ENCODE measurements at places on chromosomes 4 and X.

- no peak for DNase-seq
These were observed 75.8 kb upstream of the IL13RA2 start for GRCh38 chrX:115093191-115093590.

- no peak for DNase-seq
These were observed 33.2 kb upstream of the MSANTD1 start for GRCh38 chr4:3215733-3216132.

GRCh38 chr4:111064342-111064993 lies 441.6 kb upstream of the PITX2 start:
- DNase-seq: peak; percentile 69

DNA sequence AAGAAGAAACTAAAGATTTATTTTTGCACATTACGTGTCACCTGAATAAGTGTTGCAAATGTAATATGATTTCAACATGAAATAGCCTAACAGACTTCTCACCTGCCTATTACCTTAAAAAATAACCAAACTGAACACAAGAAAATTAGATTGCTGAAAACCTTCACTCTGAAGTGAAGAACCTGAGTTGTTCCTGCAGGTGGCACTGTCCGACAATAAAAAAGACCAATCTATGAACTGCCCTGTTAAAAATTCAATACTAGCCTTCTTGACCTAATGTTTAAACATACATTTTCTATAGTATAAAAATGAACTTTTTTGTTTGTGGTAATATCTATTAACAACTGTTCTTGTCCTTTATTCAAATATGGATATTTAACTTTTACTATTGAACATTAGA lies 69.2 kb upstream of the PNPLA4 start:
- DNase-seq: peak; percentile 0

GRCh38 chr4:55736605-55737183 lies 82.9 kb upstream of the EXOC1L start:
- no peak for DNase-seq

GRCh38 chr4:122205687-122206086 lies 53.6 kb downstream of the BLTP1 start:
- DNase-seq: no peak

DNA sequence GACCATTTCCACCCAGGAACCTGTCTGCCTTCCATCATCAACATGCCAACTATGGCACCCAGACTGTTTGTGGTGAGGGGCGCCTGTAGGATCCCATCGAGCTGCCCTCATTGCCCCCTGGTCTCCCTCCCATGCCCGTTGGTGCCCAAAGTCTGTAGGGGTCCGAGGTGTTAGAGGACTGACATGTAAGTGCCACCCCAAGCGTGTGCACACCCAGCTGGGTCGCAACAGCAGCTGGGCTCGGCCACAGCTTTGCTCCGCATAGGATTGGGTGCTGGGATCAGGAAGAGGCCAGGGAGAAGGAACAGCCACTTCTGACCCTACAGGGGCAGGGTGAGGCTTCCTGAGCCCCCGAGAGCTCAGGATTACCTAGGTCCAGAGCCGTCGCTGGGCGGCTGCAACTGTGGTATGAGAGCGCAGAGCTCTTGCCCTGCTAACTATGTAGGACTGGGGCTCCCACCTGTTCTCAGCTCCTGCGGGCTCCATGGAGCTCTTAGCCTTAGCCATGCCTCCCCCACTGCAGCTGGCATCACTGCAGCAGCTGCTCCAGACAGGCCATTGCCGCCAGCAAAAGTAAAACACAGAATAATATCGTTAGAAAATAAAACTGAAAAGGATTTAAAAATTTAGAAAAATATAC lies 1160.3 kb downstream of the FSTL5 start:
- no peak for DNase-seq

GRCh38 chr4:56655627-56656345 lies 25.3 kb downstream of the HOPX start:
- DNase-seq: no peak

- no peak for DNase-seq
These were observed at the start of gene DMD for GRCh38 chrX:33211356-33212260. Gene DMD (minus strand): TSS chrX:33211549. CDS start chrX:33211312, 237 bp downstream.

GRCh38 chr4:149716728-149717127 lies 98.9 kb downstream of the IQCM start:
- no peak for DNase-seq

GRCh38 chr4:3363411-3364141 lies 70.8 kb downstream of the RGS12 start:
- peak; percentile 50 for DNase-seq

DNA sequence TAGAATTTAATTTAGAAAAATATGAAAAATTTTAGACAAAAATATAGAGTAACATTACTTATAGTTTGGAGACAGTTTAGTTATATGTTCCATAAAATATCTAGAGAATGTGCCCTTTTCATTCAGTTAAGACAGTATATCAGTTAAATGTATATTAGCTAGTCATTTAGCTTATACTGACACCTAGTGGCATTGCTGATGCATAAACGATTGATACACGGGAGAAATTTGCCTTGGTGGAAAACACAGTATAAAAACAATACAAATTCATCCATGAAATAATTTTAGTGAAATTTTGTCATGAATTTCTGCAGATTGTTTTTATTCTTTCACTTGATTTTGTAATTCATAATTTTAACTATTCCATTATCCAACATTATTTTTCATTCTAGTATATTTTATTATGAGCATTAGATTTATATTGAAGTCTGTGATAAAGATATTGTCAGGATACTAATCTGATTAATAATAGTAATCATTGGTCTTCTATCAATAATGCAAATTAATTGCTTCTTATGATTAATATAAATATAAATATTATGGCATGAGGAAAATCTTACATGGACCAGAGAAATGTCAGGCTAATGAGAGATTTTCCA lies 219.0 kb downstream of the TLL1 start:
- peak; percentile 18 for DNase-seq

All from MV-4-11 (cell line).